ENCODE measurements at places on chromosomes 1 and 21.

- DNase-seq = no peak
These were observed 2.1 kb downstream of the KCNN3 start for GRCh38 chr1:154867841-154868605.

DNA sequence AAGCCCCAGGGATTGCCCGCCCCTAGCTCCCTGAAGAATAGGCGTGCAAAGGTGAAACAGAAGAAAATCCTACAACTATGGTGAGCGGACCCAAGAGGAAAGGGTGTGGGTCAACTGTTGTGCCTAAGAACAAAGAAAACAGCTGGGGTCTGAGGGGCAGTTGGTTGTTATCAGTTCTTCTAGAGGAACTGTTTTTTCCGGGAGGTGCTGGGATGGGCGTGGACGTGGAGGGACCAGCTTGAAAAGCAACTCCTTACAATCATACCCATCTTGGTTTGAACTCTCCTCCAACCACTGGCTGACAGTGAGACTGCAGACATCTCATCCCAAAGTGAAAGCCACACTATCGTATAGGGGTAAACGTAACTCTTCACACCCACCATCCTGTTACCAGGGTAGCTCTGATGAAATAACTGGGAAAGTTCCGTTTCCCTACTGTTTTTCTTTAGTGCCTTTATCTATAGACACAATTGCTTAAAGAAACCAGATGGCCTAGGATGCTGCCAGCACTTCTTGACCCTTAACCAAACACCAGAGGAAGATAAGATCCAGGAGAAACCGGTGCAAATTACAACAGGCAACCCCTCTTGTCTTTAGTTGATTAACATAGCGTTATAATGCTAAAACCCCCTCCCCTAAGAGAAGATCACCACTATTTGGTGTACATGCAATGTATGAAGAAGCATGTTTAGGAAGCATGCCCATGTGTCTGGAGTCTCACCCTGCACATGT lies 25.6 kb upstream of the FAM89A start:
- DNase-seq = no peak

GRCh38 chr1:60715970-60716369 lies 366.4 kb upstream of the NFIA start:
- no peak for DNase-seq

GRCh38 chr1:204337583-204337982 lies 22.1 kb downstream of the PLEKHA6 start:
- no peak for DNase-seq

DNA sequence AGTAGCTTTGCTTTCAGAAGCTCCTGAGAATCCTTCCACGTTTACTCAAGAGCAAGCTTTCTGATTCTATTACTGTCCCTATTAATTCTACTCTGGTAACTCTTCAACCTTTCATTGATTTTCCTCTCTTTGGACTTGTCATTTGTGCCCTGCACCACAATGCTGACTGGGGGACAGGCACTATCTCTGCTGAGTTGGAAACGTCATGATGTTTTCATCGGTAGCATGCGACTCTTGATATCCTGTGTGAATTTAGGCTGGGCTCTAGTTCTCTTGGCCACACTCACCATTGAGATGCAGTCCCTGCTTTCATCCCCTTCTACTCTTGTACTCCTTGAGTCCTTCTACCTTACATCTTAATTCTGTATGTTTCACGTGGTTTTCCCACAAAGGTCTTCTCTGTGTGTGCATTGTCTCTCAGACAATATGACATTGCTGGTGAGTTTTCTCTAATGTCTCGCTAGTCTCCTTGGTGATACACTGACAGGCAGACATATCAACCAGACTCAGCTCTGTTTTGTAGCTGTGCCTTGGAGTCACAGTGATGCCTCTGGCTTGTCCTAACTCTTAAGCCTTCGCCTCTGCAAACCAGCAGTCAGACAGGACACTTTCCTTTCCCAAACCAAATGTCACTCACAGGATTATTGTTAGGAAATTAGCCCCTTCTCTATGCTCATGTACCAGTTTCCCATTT lies 223.6 kb upstream of the ADGRL2 start:
- DNase-seq = no peak

DNA sequence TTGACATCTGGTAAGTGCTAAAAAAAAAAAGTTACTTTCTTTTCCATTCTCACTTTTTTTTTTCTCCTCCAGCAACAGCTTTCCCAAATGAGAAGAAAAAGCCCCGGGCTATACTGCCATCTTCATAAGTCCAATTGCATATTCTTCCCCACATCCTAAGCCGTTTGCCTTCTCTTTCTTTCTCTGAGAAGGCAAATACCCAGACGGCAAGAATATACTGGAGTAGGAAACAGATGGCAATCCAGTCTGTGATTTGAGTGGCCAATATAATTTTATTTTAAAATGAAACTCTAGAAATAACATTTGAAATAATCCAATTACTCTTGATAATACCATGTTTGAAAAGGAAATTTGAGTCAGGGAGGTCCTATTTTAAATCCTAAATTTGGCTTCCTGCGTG lies 44.6 kb upstream of the GREM2 start:
- no peak for DNase-seq

DNA sequence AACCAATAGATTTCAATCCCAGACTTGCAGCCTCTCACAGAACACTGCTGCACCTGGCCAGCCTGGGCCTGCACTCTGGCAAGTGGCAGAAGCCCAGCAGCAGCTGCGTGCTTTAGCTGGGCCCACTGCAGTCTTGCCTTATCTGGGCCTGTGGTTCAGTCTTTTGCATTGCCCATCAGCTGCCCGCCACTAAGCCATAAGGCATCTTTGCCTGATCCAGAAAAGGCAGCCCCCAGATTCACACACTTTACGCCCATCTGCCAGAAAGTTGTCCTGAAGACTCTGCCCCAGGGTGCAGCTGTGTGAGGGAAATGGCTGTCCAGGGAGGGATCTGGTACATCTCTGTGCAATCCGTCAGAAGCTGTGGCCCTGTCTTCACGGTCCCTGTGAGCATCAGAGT lies 217.0 kb downstream of the DNAH14 start:
- DNase-seq = no peak

DNA sequence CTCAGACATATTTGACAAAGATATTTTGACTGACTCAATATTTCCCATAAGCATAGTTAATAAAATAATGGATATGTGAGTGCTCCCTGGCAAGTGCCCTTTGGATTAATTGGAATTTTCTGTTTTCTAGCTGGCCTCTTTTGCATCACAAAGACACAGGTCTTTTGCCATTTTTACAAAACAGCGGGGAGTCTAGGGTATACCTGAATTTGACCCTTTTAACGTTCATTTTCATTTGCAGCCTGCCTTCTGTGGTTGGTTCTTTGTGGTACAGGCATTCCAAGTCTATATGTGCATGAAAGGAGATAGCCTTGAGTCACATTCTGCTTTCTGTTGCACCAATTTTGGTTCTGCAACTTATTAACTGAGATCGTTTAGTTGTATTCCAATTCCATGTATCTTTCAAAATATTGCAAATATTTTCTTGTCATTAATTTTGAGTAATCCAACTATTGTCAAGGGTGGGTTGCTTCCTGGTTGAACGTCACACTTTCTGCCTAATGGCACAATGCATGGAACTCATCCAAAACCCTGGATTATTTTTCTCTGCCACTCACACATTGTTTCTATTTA lies 171.7 kb downstream of the CRB1 start:
- no peak for DNase-seq

DNA sequence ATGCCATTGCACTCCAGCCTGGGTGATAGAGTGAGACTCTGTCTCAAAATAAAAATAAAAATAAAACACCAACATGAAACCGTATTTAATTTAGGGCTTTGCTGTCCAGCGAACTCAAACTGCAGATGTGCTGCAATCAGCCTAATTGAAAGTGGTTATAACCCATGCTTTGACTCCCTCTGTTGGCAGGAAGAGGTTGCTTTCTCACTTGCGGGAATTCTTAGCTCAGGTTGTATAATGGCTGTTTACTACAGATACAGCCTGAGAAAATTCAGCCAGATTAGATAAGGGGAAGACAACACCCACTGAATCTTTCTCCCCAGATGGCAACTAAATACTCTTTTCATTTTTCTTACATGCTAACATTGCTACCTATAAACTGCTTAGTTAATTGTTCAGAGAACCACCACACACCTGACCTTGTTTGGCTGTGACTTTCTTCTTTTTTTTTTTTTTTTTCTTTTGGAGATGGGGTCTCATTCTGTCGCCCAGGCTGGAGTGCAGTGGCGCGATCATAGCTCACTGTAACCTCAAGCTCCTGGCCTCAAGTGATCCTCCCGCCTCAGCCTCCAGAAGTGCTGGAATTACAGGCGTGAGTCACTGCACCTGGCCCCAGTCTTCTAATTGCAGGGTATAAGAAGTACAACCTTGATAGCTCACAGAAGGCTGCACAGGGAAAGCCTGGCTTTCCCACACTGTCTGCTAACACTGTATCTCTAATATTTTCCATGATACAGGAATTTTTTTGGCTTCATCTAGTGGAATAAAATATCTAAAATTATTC lies 34.6 kb downstream of the DNTTIP2 start:
- DNase-seq = peak; percentile 76

DNA sequence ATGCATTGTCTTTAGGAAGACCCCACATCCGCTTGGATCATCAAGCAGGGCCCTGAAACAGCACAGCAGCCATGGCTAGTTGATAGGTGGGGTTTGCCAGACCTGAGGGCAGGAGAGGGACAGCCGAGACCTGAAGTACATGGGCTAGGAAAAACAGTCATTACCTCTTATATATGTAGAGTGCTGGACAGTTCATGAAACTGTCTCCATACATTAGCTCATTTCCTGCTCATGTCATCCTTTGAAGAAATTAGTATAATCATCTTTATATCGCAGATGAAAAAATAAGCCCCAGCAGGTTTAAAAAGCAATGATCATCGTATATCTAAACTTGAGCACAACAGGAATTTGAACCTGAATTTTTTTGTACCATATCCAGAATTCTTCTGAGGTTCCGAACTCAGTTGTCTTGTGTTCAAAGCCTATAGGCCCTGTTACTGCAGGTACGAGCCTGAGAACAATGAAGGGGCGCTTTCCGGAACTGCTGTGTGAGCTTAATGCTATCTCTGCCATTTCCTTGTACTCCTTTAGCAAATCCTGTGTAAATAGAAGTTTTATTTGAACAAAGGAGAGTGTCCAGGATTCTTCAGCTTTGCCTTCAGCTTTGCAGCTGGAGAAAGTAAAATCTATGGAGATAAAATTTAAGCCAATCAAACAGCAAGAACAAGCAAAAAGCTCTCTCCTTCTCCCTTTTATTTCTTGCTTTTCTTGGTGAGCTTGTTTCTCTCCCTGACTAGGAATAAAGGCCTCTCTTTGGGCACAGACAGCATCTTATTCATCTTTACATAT lies 32.4 kb upstream of the DUSP10 start:
- no peak for DNase-seq

- no peak for DNase-seq
These were observed 77.9 kb downstream of the OMA1 start for GRCh38 chr1:58468612-58469011.

GRCh38 chr1:165629848-165630628 lies 996 bp upstream of the MGST3 start:
- DNase-seq = peak; percentile 68

All from SW480 (cell line).